ENCODE measurements at places on chromosomes 7 and 10. TPM values are rescaled to one million over a fixed set of nuclear protein-coding genes. Genes with fewer than 3 reads are reported as not detected.

Gene EBF3
- 8.4 TPM for total RNA-seq

GRCh38 chr7:120276720-120277119, 3.7 kb downstream of the KCND2 start:
- peaks cover 2% of the 10 kb centered on the region for H3K27me3 ChIP-seq
- H3K4me1 ChIP-seq = no peaks in the 10 kb centered on the region
- no peak for DNase-seq
- no peaks in the 10 kb centered on the region for H3K36me3 ChIP-seq
- no peak overlapping the region for H3K27ac ChIP-seq
- H3K4me3 ChIP-seq = no peak overlapping the region

- H3K4me1 ChIP-seq = no peaks in the 10 kb centered on the region
- H3K36me3 ChIP-seq = no peaks in the 10 kb centered on the region
- no peak overlapping the region for H3K27ac ChIP-seq
- H3K27me3 ChIP-seq = no peaks in the 10 kb centered on the region
- no peak overlapping the region for H3K4me3 ChIP-seq
- no peak for DNase-seq
Observed at GRCh38 chr7:21526448-21526847, 16.4 kb upstream of the DNAH11 start.

Gene SPDYE8
- total RNA-seq = not detected

DNA sequence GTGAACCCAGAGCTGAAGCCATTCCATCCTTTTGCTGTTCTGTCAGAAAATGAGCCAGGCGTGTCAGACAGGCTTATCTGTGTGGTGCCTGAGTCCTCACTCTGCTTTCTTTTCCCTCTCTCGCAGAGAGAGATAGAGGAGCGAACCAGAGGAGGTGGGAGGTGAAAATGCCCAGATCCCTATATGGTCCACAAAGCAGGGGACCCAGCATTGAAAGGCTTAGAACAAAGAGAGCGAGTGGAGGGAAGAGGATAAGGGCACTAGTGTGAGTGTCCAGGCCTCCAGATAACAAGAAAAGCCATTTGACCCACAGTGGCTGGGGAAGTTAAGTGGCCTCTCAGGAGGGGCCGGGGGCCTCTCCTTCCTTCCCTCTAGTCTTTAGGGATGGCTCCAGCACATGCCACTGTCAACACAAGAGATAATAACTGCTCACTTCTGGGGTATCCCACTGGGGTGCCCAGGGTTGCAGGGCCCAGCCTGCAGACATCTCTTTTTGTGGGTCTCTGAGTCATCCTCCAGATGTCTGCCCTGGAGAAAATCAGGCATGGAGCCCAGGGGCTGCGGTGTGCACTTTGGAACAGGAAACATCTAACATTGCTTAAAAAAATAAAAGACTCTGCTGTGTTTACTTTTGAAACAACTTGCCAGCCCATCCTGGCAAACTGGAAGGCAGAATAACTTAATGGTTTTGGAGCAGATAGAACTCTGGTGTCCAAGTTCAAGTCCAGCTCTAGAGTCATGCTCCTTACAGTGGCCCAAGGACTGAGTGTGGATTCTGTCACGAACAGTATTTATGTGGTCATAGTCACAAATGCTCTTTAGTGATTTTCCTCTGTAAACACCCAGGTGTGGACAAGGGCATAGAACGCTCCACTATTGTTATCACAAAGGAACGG, 189.5 kb downstream of the CXCL12 start:
- peak overlapping the region; percentile 32 for H3K27ac ChIP-seq
- DNase-seq = peak; percentile 90
- no peaks in the 10 kb centered on the region for H3K4me1 ChIP-seq
- no peak overlapping the region for H3K4me3 ChIP-seq

Gene GIMAP7
- total RNA-seq = 41.8 TPM

DNA sequence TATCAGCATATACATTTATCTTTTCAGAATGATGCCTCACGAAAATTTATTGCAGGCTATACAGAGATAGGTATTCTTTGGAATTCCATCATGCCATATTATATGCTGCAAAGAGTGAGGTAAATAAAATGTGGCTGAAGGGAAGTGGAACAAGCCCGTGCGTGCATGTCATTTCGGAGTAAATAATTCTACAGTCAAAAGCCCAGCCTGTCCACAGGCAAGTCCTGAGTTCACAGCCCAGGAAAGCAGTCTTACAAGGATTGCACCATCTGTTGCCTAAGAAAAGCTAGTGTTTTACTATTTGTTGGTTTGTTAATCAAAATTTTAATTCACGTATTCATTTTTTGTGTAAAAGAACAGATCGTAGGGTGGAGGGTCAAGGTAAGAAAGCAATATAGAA, 292.4 kb upstream of the AKR1E2 start:
- no peaks in the 10 kb centered on the region for H3K36me3 ChIP-seq
- DNase-seq = no peak
- no peak overlapping the region for H3K27ac ChIP-seq
- H3K4me1 ChIP-seq = no peaks in the 10 kb centered on the region
- H3K27me3 ChIP-seq = no peaks in the 10 kb centered on the region
- no peak overlapping the region for H3K4me3 ChIP-seq

DNA sequence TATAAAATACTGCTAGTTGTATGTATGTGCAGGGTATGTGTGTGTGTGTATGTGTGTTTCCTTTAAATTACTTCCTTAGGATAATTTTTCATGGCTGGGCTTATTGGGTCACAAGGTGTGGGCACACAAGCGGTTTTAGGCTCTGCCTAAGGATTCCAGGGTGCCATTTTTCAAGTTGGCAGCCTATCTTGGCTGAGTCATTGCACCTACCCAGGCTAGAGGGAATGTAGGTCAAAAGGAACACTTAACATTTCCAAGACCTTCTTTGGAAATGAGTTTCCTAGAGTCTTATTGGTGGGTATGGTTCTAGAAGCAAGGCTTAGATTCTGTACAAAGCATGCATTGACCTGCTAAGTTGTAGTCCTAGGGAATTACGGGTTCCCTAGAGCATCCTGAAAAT, 642.1 kb downstream of the LRMDA start:
- no peak for DNase-seq
- H3K4me1 ChIP-seq = peaks cover 8% of the 10 kb centered on the region
- no peaks in the 10 kb centered on the region for H3K36me3 ChIP-seq
- H3K27ac ChIP-seq = no peak overlapping the region

DNA sequence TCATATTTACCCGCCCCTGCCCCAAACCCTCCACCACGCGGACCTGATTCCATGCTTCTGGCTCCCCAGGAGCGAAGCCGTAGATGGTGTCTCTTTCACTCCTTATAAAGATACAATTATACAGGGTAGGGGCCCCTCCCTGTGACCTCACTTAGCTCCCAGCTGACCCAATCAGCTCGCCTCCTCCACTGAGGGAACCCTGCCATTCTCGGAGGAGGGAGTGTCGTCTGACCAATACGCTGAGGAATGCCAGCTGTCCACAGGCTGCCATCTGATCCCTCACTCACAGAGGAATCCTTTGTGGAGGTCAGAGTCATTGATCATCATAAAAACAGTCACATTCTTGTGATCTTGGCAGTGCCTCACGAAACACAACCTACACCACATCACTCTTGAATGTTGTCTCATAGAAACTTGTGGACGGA, 67.5 kb upstream of the INSIG1 start:
- no peaks in the 10 kb centered on the region for H3K27me3 ChIP-seq
- H3K36me3 ChIP-seq = no peaks in the 10 kb centered on the region
- H3K27ac ChIP-seq = no peak overlapping the region
- no peak overlapping the region for H3K4me3 ChIP-seq
- H3K4me1 ChIP-seq = no peaks in the 10 kb centered on the region

DNA sequence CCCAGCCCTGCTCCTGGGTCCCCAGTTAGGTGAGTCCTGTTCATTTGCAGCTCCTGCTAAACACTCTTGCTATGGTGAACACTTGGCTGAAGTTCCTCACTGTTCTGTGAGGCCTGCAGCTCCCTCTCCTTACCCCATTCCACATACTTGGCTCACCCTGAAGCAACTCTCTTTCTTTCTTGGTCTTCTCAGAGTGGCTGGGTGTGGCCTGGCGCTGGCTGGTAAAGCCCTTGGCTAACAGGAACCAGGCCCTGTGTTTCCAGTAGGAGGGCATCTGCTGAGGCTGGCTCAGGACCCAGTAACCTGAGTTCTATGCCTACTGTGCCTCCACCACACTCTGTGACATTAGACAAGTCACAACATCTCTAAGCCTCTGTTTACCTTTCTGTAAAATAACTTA, 53.1 kb upstream of the COL13A1 start:
- H3K27me3 ChIP-seq = no peaks in the 10 kb centered on the region
- H3K4me1 ChIP-seq = peaks cover 4% of the 10 kb centered on the region
- H3K4me3 ChIP-seq = no peak overlapping the region

- peak overlapping the region; percentile 79 for H3K4me3 ChIP-seq
- H3K27ac ChIP-seq = peak overlapping the region; percentile 2
- DNase-seq = peak; percentile 52
- H3K36me3 ChIP-seq = no peaks in the 10 kb centered on the region
Observed at GRCh38 chr10:35644050-35644950, 2.2 kb upstream of the FZD8 start.

DNA sequence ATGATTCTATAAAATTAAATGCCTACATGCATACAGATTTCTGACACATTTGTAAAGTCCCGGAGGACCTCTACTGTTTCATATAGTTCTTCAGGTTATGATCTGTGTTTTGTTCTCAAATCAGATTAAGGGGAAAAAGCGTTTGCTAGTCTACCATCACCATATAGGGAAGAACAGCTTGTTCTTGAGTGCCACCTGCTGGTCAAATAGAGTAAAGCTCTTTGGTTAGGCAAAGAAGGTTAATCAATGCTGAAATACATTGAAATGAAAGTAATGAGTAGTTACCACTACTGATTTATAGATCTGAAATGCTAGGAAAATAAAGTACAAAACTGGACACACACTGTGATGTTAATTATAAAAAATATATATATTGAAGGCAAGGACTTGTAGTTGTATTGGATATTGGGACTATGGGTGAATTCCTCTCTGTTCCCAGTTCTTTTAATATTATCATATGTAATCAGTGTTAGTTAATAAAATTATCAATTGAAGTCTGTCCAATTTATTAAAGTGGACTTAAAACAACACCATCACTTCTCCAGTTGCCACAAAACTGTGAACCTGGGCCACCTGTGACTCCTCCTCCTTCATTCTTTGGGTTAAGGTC, 72.6 kb upstream of the PDLIM1 start:
- H3K36me3 ChIP-seq = peaks cover 5% of the 10 kb centered on the region
- no peak overlapping the region for H3K4me3 ChIP-seq
- no peak overlapping the region for H3K27ac ChIP-seq
- no peaks in the 10 kb centered on the region for H3K27me3 ChIP-seq
- peaks cover 8% of the 10 kb centered on the region for H3K4me1 ChIP-seq

DNA sequence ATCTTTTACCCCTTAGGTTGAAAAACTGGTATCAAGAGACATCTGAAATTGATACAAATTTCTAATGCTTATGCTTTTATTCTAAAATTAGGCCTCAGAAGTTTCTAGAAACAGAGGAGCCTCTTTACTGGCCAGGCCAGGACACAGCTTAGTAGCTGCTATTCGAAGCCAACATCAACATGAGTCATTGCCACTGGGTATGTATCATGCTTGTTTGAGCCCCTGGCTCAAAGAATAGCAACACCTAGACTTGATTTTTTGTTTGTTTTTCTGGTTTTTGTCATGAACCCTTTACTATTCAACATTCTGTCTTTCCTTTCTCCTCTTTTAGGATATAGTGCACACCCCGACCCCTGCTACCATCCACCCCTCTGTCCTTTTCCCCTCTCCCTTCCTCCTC, 90.9 kb upstream of the STK17A start:
- H3K4me1 ChIP-seq = peaks cover 4% of the 10 kb centered on the region
- H3K36me3 ChIP-seq = no peaks in the 10 kb centered on the region
- DNase-seq = no peak
- H3K4me3 ChIP-seq = no peak overlapping the region
- no peak overlapping the region for H3K27ac ChIP-seq

DNA sequence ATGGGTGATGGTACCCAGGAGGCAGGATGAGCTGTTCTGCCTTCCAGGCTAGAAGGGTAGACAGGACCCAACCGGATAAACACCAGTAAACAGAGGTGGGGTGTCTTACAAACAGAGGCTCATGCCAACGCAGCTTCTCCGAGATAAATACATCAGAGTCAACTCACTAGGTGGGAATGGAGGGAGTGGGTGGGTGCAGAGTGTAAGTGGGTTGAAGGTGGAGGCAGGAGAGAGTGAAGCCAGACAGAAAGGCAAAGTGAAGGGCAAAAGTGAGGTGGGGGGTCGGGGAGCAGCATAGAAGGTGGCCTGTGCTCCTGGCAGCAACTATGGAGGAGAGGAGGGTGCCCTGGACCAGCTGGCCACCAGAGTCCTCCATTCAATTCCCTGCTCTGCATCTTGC, 40.4 kb upstream of the COL13A1 start:
- H3K27me3 ChIP-seq = no peaks in the 10 kb centered on the region
- H3K4me3 ChIP-seq = no peak overlapping the region
- no peaks in the 10 kb centered on the region for H3K36me3 ChIP-seq
- no peaks in the 10 kb centered on the region for H3K4me1 ChIP-seq
- no peak for DNase-seq

Gene ACSM6
- total RNA-seq = 0.99 TPM

Gene SYNPO2L
- total RNA-seq = 0.13 TPM

DNA sequence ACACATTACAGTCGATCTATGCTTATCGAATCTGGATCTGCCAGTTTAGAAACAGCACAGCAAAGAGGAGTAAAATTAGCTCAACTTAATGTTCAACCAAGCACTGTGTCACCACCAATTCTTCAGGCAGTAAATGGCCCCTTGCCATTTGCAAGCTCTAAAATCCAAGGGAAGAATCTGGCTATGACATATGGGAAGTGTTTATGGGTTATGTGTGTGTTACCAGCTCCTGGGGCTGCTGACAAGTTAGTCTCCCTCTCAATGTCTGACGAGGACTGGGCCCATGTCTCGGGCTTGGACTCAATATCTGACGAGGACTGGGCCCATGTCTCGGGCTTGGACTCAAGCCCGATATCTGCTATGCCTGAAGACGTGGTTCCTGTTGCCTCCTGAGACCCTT, 5.7 kb upstream of the ITIH2 start:
- no peaks in the 10 kb centered on the region for H3K27me3 ChIP-seq
- no peak overlapping the region for H3K4me3 ChIP-seq
- peak overlapping the region; percentile 98 for H3K27ac ChIP-seq
- no peaks in the 10 kb centered on the region for H3K36me3 ChIP-seq

GRCh38 chr10:10038348-10038747, 979.3 kb upstream of the CELF2 start:
- no peak for DNase-seq
- H3K36me3 ChIP-seq = no peaks in the 10 kb centered on the region
- H3K4me3 ChIP-seq = no peak overlapping the region
- H3K4me1 ChIP-seq = no peaks in the 10 kb centered on the region

Gene GPNMB
- total RNA-seq = 209 TPM

Gene GARIN1A
- total RNA-seq = 7.4 TPM

GRCh38 chr10:16809074-16809718, 8.0 kb downstream of the RSU1 start:
- H3K27ac ChIP-seq = no peak overlapping the region
- DNase-seq = no peak
- no peaks in the 10 kb centered on the region for H3K36me3 ChIP-seq
- H3K4me1 ChIP-seq = no peaks in the 10 kb centered on the region
- no peak overlapping the region for H3K4me3 ChIP-seq
- H3K27me3 ChIP-seq = no peaks in the 10 kb centered on the region

Gene ACTL6B
- total RNA-seq = not detected

- no peak overlapping the region for H3K27ac ChIP-seq
- no peaks in the 10 kb centered on the region for H3K36me3 ChIP-seq
- H3K27me3 ChIP-seq = no peaks in the 10 kb centered on the region
- DNase-seq = peak; percentile 43
Observed at GRCh38 chr7:368651-369475, 78.9 kb downstream of the FOXL3 start.

Gene MRPL32
- 42.5 TPM for total RNA-seq

- no peak overlapping the region for H3K27ac ChIP-seq
- H3K4me1 ChIP-seq = no peaks in the 10 kb centered on the region
- DNase-seq = no peak
- H3K36me3 ChIP-seq = no peaks in the 10 kb centered on the region
- H3K4me3 ChIP-seq = no peak overlapping the region
Observed at GRCh38 chr10:122056431-122057094, 67.6 kb downstream of the TACC2 start.

Gene C7orf33
- not detected for total RNA-seq

Data from aorta (tissue), 5 donors.